ENCODE measurements at places on chromosomes 13 and 19.

DNA sequence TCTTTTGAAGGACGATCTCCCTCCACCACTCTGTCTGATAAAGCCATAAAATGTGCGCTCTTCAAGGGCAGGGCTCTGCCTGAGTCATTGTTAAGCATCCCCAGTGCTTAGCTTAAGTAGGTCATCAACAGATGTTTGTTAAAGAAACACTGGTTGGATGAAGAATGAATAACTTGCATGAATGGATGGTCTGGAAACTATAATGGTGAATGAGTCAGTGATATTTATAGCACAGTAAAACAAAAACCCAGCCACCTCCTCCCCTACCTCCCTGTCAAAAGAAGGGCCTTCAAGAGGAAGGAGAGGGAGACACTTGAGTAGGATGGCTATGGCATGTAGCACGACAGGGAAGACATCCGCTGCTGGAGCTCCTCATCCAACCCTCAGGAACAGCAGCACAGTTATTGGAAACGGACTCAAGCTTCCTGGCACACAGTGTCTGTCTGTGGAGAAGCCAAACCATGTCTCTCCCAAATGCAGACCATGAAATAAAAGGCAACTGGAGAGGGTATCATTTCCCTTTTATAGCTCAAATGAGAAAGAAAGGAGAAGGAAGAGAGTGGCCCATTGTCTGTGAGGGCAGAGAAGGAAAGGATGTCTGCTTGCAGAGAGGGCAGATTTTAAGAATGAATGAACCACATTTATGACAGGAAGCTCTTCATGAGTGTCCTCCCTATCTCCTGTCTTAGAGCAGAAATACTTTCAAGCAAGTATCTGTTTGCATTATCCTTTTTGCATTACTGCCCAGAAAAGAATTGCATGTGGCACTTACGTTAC lies 183.5 kb upstream of the UBL3 start:
- no peak for DNase-seq

DNA sequence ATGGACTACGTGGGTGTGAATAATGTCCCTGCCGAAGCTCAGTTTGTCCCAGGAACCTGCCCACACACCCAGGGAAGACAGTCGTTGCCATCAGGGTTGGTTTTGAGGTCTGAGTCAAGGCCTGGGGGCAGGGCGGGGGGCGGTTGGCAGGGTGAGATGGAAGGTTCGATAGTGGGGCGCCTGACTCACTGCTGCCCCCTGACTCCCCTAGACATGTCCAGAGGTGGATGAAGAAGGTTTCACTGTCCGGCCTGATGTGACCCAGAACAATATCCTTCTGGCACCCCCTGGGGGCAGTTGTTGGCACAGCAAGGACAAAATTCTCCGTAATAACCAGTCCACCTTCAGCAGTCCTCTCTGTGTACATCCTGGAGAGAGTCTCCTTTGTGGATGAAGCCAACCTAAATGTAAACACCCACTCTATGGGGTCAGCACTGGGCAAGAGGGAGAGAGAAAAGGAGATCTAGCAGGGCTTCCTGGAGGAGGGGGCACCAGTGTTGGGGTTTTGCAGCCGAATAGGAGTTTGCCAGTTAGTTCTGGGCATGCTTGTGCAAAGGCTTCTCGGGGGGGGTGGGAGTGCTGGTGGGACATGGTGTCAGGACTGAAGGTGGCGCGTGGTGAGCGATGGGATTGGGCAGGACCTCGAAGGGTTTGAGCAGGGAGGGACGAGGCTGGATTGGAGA lies 19.6 kb upstream of the B3GNT3 start:
- DNase-seq, result peak; percentile 82

- no peak for DNase-seq
Observed at GRCh38 chr19:7841751-7842660, 12.0 kb downstream of the EVI5L start.

DNA sequence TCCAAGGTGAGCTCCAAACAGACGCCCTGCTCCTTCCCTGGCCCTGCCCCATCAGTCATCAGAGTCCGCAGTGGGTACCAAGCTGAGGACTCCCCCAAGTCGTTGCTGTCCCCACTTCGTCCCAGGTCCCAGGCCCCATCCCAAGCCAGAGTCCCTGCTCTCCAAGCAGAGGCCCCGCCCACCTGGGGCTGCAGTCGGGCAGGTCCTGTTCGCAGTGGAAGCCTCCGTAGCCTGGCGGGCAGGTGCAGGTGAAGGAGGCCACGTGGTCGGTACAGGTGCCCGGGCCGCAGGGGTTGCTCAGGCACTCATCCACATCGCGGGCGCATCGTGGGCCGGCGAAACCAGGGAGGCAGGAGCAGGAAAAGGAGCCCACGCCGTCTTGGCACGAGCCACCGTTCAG lies 19.4 kb downstream of the NOTCH3 start:
- no peak for DNase-seq

DNA sequence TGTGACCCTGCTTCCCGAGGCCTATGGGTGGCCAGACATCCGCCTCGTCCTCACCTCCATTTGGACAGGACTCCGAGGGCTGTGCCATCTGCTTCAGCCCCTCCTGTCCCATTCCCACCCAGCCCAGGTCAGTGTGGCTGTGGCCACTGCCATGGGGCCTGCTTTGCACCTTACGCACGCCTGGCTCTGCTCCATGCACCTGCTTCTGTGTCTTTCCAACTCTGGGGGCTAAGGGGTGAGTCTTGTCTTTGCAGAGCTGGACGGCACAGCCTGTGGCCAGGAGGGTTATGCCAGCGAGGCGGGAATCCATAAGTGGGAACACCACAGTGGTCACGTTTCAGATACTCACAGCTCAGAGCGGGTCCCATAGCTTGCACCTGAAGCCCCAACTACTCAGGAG lies 5.2 kb upstream of the ZNF554 start:
- no peak for DNase-seq

DNA sequence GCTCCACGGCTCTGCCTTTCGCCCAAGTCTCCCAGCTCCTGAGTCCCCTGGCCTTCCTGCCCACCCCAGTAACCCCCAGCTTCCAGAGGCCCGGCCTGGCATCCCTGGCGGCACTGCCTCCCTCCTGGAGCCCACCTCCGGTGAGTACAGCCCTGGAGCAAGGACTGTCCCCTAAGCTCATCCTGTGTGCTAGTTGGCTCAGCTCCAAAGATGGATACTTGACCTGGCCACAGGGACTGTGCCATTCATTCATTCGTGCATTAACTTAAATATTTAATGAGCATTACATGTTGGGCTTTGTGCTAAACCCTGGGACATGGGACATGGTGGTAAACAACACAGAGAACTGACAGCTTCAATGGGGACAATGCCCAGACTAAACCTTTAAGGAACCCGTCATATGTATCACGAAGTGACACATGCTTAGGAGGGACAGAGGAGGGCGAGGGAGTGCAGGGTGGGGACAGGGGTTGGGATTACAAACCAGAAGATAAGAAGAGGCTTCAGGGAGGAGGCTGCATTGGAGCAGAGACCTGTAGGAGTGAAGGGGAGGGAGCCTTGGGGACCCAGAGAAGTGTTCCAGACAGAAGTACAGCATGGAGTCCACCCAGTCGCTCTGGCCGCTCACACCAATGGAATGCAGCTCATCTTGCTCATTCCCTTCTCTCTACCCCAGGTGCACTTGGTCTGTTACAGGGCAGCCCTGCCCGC lies 6.9 kb upstream of the OVOL3 start:
- no peak for DNase-seq

GRCh38 chr13:33152389-33152788 lies 133.2 kb downstream of the STARD13 start:
- DNase-seq, result no peak

DNA sequence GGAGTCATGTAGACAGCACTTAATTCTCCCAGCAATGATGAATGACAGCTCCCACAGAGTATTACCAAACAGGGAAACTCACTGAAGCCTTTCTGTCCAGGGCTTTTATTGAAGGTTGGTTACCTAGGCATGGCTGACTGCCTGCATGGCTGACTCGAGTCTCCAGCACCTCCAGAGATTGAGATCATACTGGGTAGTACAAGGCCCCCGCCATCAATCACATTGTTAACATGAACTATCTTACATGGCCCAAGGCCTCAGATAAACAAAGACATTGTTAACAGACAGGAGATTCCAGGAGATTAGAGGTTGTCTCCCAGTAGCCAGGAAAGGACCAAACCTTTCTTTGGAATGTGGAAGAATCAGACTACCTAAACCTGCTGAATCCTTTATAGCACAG lies 128.3 kb upstream of the LSM14A start:
- no peak for DNase-seq
